Sigmoid colon (tissue), 7 donors: ENCODE measurements at places on chromosomes 7 and 10.
A peak's percentile ranks its signal among the peaks of the same experiment; 100 is the strongest.

DNA sequence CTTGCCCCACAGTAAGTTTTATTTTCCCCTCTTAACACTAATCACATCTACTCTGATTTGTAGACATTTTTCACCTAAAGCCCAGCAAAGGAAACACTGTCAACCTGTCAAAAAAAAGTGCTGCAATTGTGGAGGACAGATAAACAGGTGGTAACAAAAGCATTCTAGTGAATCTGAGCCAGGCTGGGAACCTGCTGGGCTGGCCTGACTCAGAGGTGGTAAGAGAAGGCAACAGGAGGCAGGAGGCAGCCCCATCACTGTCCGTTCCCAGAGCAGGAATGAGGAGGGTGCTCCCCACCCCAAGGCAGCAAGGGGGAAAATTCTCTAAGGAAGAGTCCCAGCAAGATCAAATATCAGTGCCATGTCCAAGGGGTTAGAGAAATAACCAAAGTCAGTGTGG lies 19.5 kb upstream of the HERPUD2 start:
- DNase-seq, result no peak

- no peak for DNase-seq
Measured at GRCh38 chr7:11266101-11266500, 292.4 kb downstream of the PHF14 start.

DNA sequence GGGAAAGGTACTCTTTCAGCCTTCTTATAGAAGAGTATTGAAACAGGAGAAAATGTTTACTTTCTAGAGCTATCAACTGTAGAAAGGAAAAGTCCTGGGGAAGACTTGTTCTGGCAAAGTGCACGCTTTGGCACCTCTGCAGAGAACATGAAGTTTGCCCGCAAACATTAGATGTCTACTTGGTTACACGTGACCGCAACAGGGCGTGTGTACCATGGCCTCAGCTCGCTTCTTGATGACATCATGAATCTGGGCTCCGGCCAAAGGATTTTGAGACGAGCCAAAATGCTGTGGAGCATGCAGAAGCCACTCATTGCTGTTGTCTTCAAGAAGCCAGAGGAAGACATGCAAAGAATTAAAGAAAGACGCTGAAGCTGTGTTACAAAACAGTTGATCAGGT lies 8.6 kb upstream of the TAS2R60 start:
- DNase-seq, result no peak

DNA sequence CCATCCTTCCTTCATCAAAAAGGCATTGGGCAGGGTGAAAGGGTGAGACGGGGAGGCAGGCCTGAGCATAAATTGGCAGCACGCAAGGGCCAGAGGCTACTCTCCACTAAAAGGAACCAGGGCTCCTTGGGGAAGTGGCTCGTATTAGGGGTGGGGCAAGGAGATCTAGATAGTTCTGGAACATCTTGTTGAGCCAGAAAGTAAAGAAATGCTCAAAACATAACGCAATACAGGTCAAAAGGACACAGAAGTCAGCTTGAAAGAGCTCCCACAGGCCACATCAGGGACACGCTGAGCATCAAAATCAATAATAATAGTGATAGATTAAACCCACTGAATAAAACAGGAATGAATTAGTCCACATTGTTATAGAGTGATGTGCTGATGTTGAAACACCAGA lies 203.1 kb downstream of the ELMO1 start:
- no peak for DNase-seq

- DNase-seq, result peak; percentile 84
Measured at GRCh38 chr7:128831994-128832879, 2.0 kb downstream of the FLNC start.

GRCh38 chr7:123805287-123805686 lies 39.7 kb upstream of the HYAL4 start:
- DNase-seq, result no peak

DNA sequence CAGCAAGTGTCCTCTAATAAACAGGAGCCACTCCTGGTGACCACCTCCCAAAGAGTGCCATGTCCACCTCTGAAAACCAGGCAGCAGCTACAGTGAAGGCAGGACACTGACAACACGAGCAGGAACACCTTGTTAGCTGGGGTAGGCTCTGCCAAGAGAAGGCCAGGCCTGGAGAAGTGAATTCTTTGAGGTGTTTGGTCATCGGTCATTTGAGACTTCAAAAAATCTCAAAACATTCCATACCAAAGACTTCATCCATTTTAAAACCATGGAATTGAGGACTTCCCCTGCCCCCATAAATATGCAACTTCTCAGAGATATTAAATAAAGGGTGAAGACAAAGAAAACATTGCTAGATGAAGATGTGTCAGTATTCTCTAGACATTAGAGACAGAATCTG lies 28.4 kb upstream of the OPALIN start:
- no peak for DNase-seq

- no peak for DNase-seq
Measured at GRCh38 chr7:153301936-153302335, 542.4 kb downstream of the ACTR3B start.

GRCh38 chr7:29217113-29217512 lies 22.5 kb downstream of the CHN2 start:
- DNase-seq, result no peak

GRCh38 chr7:134954197-134955082 lies 31.9 kb upstream of the AGBL3 start:
- DNase-seq, result no peak

DNA sequence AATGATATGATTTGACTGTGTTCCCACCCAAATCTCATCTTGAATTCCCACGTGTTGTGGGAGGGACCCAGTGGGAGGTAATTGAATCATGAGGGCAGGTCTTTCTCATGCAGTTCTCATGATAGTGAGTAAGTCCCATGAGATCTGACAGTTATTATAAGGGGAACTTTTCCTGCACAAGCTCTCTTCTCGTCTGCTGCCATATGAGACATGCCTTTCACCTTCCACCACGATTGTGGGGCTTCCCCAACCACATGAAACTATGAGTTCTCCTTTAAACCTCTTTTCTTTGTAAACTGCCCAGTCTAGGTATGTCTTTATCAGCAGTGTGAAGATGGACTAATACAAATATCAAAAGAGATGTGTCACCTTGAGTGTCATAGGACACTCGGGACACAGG lies 502.7 kb upstream of the PODXL start:
- no peak for DNase-seq

DNA sequence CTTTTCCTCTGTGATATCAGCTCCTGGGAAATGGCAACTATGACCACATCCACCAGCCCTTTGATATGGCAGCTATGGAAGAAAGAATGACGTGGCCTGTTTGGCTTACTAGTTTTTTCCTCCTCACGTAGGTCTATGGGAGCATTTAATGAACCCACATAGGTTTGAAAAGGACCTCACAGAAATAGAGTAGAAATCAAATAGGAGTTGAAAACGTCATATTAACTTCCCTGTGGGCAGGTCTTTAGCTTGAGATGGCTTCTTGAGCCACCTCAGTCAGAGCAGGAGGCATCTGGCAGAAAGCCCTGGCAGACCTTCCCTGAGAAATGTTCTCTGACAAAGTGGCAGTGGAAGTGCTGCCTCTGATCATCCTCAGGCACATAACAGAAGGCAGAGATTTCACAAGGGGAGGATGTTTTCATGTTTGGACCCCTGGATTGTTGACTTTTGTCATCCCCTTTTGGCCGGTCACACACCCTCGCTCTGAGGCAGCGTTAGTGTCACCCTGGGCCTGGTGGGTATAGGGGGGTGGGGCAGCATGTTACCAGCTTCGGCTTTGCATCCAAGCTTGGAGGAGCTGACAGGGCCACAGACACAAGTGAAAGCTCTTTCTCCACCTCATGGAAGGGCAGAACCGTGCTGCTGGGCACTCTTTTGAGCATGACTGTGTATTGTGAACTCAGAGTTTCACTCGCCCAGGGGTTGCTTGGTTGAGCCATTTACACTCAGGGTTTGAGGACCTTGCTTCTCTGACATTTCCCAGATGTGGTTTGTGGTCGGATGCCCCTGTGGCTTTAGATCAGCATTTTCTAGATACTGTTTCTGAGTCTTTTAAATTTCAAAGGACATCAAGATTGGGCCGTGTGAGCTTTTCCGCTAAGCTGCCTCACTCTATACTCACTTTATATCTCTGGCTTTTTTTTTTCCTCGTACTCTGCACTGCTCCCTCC lies 184.2 kb downstream of the STK31 start:
- no peak for DNase-seq

DNA sequence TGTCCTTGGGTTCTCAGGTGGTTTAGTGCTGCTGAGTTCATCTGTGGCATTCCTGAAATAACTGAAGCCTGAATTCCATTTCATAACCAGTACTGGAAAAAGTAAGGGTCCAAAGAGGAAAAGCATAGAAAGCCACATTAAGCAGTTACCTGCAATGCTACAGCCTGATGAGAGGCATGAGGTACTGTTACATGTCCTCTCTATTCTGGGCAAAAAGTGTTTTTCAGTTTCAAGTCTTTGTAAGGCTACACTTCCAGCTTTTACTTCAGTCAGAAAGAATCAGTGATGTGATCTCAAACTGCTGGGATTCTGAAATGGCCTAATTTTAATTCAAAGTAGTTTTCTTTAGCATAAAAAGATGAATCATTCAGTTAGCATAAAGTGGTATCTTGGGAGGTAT lies 369.5 kb downstream of the PHF14 start:
- DNase-seq, result no peak
